Activated T-helper 1 cell treated with anti-CD3 and anti-CD28 coated beads, Interleukin-12 subunit alpha, Interleukin-12 subunit beta, Interleukin-2, Interleukin-4 antibody, amounts not matched to agents 30 ng/mL and 10 ng/mL and 1 ng/mL, durations not matched to agents 14 hours and 24 hours and 36 hours (primary cell): ENCODE measurements at places on chromosomes 3 and 15. TPM values are rescaled to one million over a fixed set of nuclear protein-coding genes. Genes with fewer than 3 reads are reported as not detected.

- no peak for DNase-seq
Measured at GRCh38 chr3:188824566-188824965, 347.2 kb upstream of the TPRG1 start.

Gene SPTSSB
- not detected in 2 replicates for total RNA-seq

Gene STT3B
- total RNA-seq: 140 and 147 TPM in 2 replicates

DNA sequence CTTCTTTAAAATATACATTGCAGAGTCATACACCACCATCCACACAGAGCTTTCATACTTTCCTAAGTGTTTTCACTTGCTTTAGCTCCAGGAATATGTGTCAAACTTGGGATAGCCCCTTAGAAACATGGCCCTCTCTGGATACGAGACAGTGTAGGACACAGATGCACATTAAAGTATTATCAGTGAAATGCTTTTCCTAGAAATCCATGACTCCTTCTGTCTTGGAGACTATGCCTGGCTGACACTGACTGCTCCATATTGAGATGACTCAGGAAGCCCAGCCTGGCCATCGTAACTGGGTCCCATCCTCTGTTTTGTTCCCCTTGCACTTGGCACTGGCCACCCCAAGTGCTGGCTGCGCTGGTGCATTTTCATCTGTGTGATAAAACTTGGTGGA is 204.8 kb downstream of the PDZRN3 start:
- DNase-seq: no peak
